Nucleus accumbens (tissue), 56 donors: ENCODE measurements at places on chromosomes 6 and 20.

GRCh38 chr6:72761761-72762160 is 139.9 kb downstream of the KCNQ5 start:
- no peak for DNase-seq

DNA sequence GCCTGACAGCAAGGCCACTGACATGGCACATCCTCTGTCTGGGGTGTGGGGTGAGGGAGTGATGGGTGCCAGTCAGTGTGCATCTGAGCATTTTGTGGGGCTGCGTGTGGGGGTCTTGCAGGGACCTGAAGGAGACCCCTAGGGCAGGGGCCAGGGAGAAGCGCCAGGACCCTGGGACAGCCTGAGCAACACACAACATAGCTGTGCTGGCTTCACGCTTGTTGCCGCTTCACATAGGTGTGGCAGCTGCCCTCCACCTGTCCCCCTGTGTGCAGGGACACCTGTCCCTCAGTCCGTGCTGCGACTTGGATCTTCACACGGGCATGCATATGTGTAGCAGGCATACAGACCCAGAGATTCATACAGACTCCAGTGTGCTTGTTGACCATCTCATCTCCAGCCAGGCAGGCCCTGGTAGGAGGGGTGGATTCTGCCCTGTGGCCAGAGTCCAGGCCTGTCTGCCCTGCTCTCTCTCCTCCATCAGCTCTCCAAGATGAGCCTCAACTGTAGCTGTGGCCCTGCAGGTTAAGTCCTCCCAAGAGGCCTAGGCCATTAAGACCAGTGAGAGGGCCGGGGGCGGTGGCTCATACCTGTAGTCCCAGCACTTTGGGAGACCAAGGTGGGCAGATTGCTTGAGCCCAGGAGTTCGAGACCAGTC is 3.2 kb upstream of the NPBWR2 start:
- DNase-seq = no peak

- peak; percentile 44 for DNase-seq
Measured at GRCh38 chr6:116010790-116011401, 49.8 kb downstream of the FRK start.

DNA sequence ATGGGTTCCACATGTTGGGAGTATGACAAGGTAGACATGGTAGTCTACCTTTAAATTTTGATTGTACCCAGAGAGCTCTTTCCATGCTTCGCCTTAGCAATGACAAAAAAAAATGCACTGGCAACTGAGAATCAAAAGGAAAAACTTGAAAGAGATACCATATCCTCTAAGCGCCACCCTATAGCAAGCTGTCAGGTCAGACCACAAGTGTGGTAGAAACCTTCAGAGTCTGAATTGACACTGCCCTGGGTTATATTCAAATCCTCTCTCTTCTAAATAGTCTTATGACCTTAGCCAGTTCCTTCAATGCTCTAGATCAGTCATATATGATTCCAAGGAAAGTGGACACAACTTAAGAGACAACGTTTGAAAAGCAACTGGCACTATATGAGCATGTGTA is 45.6 kb upstream of the SMLR1 start:
- DNase-seq = no peak

DNA sequence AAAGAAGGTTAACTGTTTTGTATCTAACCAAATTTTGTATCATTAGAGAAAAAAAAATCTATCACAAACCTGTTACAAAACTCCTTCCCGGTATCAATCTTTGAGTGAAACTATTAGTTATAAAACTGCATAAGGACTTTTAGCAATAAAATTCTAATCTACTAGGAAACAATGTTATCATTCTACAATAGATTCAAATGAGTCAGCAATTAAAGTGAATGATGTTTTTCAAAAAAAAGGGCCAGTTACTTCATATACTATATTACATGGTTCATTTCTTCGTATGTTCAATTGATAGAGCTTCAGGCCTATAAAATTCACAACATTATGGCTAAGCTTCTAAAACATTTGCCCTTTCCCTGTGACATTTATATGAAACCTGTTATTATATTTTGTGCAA is 15.6 kb downstream of the ASCC3 start:
- DNase-seq = no peak

GRCh38 chr20:4925842-4926530 is 75.3 kb downstream of the SLC23A2 start:
- no peak for DNase-seq

- DNase-seq = no peak
Measured at GRCh38 chr20:64214113-64214512, 41.4 kb upstream of the PCMTD2 start.
